Fibroblast of lung (primary cell): ENCODE measurements at places on chromosomes 6 and 20.

- DNase-seq: peak; percentile 72
These were observed 22.4 kb downstream of the ZNF311 start for GRCh38 chr6:28982476-28983266.

DNA sequence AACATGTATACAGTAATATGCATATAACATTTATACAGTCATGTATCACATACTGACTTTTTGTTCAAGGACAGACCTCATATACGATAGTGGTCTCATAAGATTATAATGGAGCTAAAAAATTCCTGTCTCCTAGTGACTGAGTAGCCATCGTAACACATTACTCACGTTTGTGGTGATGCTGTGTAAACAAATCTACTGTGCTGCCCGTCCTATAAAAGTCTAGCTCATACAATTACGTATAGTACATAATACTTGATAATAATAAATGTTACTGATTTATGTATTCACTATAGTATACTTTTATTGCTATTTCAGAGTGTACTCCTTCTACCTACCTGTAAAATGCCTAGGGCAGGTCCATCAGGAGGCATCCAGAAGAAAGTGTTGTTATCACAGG lies 17.4 kb downstream of the SERAC1 start:
- peak; percentile 84 for DNase-seq

GRCh38 chr6:46011188-46012085 lies 4.2 kb downstream of the CLIC5 start:
- no peak for DNase-seq

GRCh38 chr6:110322874-110323242 lies 35.3 kb downstream of the METTL24 start:
- DNase-seq: no peak

- no peak for DNase-seq
These were observed 227.7 kb upstream of the TSHZ2 start for GRCh38 chr20:52744441-52744840.

- DNase-seq: no peak
These were observed 1.9 kb upstream of the ZBTB9 start for GRCh38 chr6:33452496-33452895.

DNA sequence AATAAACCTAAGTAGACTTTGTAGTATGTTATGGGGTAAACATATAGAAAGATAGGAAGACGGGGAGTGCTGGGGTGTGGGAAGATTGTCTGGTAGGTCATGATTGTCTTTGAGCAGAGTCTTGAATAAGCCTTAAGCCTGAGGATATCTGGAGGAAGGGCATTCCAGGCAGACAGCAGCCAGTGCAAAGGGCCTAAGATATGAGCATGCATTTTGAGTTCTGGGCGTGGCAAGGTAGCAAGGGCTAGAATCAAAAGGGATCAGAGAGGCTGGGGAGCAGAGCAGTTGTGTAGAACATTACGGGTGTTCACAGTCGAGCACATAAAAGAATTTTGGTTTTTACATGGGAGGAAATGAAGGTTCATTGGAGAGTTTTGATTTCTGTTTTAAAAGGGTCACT lies 14.3 kb downstream of the BICRAL start:
- no peak for DNase-seq

DNA sequence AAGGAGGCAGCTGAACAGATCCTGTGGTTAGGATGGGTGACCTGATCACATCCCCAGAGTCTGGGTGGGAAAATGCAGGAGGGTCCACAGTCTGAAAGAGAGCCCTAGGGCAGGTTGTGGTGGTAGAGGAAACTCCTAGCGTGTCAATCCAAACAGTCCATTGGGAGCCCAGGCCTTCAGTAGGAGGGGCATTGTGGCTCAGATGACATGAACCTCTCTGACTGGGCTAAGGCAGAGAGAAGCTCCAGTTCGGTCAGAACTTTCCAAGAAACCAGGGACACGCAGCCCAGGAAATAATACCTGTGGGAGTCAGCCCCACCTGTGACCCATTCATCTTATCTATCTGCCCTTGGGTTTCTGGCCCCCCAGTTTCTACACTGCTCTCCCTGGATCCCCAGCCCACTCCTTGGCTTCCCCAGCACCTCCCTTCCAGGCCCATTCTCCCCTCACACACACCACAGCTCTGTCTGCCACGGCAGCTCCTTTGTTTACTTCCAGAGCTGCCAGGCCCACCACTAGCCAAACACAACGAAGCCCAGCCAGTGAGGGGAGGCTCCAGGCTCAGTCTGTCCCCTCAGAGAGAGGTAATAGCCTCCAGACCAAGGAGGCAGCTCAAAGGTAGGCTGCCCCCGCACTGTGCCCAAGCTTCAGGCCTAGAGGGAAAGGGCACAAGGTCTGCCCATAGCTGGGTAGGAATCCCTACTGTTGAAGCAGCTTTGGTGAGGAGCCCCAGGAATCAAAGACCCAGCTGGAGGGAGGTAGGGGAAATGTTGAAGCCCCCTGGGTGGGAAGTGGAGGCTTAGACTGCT lies 6.2 kb downstream of the GDF5 start:
- no peak for DNase-seq

DNA sequence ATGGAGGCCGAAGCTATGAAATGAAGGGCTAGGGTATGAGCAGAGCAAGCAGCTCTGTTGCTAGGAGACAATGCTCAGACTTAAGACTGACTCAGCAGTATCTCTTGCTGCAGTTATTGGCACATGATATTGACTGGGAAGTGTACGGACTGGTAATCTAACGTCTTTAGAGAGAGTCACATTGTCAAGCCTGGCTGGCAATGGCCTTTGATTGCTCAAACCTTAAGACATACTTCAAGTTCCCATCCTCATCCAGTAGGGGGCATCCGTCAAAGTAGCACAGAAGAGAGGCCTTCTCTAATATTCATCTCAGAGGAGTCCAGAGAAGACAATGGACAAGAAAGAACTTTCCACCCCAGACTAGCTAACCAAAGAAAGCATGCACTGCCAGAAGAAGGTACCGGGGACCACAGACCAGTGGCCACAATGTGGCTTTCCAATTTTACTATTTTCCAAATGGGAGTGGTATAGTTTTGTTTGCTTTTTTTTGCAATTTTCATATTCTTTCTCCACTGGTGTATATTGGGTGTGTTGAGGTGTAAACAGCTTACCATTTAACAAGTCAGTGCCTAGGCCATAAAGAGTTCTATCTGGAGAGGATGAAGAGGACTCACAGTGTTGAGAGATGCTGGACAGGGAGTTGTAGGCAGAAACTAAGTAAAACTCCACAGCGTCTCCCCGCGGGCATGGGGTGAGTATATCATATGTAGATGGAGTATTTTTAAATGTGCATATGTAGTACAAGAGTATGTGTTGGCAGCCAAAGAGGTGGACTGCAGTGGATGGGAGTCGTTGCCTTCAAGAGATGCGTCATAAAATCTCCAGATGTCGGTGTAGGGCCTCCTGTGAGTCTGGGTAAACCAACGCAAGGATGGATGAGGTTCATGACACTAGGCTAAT lies 36.7 kb downstream of the LRFN2 start:
- DNase-seq: peak; percentile 53

DNA sequence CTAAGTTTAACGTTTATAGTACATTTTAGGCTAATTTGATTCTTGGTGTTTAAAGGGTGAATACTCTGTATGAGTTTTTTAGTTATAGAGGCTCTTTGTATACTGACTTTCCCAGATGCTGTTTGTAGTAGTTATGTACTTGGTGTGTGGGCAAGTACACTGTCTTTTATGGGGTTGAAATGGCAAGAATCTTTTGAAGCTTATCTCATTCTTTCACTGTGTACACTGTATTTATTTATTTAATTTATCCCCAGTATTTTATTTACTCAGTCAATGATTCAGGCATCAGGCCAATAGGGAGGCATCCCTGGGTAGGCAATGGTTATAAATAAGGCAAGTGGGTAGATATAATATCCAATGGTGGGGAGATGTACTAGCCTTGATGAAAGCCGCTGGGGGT lies 277.0 kb upstream of the PTCHD4 start:
- no peak for DNase-seq

DNA sequence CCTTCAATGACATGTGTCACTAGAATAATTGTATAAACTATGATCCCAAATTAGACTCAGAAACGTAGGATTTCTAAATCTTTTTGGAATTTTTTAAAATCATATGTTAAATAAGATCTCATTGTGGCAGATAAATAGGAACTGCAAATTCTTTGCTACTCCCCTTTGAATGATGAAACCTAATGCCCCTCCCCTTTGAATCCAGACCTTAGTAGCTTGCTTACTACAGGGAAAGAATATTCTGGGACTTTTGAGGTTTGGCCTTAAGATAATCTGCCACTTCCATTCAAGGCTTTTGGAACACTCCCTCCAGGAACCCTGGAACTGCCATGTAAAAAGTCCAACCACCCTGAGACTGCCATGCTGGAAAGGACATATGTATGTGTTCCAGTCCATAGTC lies 7.1 kb downstream of the TDP2 start:
- DNase-seq: peak; percentile 23

DNA sequence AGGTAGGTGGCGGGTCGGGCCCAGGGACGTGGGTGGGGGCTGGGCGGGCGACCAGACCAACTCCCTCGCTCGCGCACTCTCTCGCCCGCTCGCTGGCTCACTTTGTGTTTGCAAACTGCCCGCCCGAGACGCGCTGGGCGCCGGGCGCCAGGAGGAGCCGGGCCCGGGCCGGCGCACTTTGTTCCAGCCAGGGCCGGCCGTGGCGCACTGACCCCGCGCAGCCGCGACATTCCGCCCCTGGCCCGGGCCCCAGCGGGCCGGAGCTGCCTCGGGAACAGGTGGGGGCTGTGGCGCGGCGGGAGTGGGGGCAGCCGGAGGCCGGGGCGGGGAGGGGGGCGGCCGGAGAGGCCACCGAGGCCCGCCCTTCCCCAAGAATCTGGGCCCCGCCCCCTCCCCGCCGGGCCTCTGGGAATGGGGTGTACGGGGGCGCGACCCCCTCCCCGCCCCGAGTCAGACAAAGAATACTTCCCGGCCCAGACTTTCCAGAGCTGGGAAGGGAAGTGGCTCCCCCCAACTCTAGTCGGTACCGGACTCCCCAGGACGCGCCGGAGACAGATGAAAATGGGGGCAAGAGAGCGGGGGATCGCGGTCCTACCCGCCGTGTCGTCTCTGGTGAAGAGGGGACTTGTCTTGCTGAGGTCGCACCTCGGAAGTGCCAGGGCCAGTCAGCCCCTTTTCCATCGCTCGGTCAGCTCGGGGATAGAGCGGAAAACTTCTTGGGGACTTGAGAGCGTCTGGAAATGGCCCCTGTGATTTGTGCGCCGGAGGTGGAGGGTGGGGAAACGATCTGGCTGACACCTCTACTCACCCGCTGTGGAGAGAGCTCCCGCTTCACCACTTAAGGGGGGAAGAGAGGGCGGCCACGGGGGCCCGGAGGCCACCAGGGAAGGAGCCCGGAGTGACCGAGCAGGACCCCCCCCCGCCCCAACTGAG lies 951 bp downstream of the FOXP4 start:
- DNase-seq: peak; percentile 45

DNA sequence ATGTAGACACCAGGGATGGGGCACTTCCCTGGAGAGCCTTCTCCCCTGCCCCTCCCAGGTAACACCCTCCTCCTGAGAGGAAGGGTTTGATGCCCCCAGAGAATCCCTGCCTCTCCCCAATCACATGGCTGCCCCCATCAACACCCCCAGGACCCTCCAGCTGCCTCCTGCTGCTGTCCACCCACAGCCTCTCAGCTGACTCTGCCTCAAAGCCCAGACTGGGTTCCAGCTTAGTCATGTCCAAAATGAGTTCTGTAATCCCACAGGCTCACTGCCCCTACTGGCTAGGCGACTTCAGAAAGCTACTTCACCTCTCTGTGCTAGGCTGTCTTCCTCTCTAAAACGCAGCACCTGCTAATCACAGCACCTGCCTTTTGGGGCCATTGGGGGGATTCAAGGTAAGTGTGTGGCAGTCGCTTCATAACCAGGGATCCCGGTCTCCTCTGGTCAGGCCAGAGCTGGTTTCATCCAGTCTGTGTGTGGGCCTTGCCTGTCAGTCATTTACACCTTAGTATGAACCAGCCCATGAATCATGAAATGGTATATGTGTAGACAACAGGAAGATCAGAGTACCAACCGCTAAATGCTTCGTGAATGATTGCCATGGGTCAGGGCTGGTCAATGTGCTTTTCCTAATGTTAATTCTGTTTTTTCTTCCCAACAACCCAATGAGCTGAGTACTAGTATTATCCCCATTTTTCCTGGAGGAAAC lies 40.4 kb downstream of the TFEB start:
- DNase-seq: peak; percentile 53

DNA sequence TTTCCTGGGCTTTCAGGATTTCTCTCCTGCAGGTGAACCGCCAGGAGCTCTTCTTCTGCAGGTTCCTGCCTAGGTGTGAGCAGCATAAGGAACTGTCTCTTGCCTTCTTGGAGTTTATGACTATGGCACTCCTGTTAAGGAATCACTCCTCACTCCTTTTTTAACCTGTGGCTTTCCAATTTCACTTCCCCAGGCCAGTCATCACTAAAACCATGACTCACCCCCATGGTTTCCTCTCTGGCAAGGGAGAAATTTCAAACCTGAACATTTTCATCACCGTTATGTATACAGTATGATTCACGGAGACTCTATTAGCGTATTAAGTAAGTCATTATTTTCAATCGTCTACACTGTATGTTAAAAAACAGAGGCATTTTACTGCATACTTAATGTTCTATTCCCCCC lies 78.2 kb upstream of the ARID1B start:
- DNase-seq: peak; percentile 86

GRCh38 chr6:5710516-5710915 lies 296.2 kb downstream of the NRN1 start:
- DNase-seq: no peak

- DNase-seq: no peak
These were observed 24.2 kb downstream of the MRS2 start for GRCh38 chr6:24426729-24427446.

- DNase-seq: no peak
These were observed 32.8 kb downstream of the SLC13A3 start for GRCh38 chr20:46618316-46619100.

GRCh38 chr6:167963589-167964057 lies 33.8 kb upstream of the KIF25 start:
- no peak for DNase-seq

- no peak for DNase-seq
These were observed 988 bp downstream of the TIAM2 start for GRCh38 chr6:154996016-154996590.

DNA sequence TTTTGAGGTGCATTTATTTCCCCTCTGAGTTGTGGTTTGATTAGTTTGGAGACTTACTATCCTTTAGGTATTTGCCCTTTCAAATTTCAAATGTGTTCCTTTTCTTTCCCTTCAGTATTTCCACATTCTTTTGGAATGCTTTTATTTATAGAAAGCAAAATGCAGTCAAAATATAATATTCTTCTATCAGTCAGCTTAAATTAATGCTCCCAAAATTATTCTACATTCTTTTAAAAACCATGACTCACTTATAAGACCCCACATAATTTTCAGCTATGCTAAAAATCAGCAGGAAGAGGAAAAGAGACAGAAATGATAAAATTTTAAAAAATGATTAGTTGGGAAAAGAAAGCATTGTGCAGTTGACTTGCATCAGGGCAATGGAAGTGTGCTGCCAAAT lies 180.0 kb upstream of the SMLR1 start:
- no peak for DNase-seq

GRCh38 chr6:163460307-163460782 lies 45.8 kb downstream of the QKI start:
- peak; percentile 67 for DNase-seq

GRCh38 chr6:41548841-41549642 lies 2.9 kb downstream of the FOXP4 start:
- DNase-seq: no peak
